ENCODE measurements at places on chromosomes 16 and 17.

- DNase-seq = no peak
Measured at GRCh38 chr16:88597856-88598491, 27.8 kb downstream of the ZC3H18 start.

GRCh38 chr17:29063992-29064391 is 21.1 kb downstream of the PIPOX start:
- no peak for DNase-seq

GRCh38 chr16:77868478-77868877 is 80.1 kb downstream of the VAT1L start:
- no peak for DNase-seq

DNA sequence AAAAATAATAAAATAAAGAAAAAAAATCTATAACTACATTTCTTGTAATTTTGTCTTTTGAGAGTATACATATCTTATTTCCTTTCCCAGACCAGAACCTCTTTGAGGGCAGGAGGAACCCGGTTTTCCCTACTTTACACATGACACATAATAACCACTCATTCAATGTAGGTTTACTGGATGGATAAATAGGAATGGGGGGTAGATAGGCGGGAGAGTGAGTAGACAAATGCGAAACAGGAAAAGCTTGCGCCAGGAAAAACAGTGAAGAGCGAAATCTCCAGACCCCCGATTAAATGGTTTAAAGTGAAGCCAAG is 515 bp upstream of the GOSR2 start:
- no peak for DNase-seq

DNA sequence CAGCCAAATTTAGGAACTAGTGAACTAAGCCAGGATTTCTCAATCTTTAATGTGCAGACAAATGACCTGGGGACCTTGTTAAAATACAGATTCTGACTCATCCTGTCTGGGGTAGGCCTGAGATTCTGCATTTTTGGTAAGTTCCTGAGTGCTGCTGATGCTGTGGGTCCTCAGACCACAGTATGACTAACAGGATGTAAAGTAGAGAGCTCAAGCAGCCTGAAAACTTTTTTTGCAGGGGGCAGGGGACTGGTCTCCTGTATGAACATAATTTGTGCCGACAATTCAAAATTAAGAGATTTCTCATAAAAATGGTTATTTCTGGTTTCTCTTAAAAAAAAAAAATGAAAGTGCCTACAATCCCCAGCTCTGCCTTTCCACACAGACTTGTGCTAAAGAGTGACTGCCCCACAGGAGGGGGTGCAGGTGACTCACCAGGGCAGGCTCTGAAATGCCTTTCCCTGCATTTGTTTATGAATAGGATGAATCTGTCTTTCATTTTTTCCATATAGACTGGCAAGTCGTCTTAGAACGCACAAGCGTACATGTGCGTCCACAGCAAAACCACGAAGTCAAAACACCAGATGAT is 271.5 kb downstream of the PHKB start:
- peak; percentile 65 for DNase-seq

DNA sequence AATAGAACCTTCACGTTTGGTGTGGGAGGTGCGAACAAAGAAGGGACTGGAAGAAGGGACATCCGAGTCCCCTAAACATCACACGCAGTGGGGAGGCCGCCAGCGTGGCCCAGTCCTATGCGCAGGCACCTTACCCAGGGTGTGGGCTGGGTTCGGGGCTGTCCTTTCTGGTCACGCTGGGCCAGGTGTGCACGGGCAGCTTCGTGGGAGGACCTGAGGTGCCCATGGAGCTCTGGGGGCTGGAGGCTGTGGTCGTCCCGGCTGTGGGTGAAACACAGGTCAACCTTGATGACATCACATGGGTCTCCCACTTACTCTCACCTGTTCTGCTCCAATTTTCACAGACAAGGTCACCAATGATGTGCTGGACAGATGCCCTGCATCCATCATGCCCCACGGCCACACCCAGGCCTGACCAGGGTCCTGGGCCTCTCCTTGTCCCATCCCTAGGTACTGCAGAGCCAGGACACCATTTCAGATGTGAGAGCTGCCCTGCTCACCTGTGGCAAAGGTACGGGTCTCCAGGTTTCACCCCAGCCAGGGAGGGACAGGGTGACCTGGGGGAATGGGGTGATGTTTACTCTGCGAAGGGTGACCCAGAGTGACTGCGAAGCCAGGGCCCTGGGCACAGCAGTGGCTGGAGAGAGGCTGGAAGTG is 3.1 kb downstream of the CD300C start:
- DNase-seq = no peak

DNA sequence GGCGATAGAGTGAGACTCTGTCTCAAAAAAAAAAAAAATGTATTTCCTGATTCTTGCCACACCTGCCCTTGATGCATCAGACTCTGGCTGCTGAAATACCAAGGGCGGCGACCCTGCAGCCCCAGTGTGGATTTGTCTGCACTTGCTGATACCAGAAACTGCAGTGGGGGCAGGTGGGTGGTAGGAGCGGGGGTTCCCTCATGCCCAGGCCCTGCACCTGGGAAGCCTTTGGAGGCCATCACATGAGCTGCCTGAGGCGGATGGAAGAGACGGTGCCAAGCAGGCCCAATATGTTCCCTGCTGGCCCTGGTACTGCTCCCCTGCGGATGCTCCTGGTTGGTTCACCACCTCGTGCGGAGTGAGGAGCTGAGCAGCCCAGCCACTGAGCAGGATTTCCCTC is 50.6 kb downstream of the MARF1 start:
- no peak for DNase-seq

DNA sequence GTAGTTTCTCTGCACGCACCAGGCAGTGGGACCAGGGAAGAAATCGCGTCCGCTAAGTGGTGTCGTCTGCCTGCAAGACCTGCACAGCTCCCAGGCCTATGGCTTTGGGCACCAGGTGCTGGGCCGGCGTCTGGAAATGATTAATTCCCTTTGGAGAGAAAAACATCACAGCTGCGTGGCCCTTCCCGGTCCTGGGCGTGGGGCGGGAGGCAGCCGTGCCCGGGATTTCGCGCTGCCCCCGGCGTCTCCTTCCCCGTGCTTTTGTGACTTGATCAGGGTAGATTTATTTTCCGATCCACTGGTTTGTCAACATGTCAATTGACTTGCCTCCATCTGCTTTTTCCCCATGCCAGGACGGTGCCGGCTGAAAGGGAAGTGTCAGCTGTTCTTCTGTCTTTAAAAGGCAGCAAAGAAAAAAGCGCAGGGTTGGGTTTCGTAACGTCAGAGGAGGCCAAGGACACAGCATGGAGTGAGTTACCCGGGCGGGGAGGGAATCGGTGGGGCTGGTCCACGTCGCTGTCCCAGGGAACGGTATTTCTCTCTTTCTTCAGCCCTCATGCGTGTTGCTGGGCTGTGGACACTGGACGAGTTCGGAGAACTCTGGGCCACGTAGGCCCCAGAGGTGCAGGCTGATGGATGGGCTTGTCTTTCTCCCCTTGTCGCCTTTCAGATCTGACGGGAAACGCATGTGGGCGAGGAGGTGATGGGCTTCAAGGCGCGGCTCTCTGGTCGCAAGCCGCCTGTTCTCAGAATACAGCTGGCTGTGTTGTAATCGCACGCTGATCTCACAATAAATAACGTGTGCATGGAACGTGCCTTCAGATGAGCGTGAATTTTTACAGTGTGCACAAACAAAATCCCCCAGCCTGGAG is 188.1 kb upstream of the ZNF469 start:
- DNase-seq = no peak

DNA sequence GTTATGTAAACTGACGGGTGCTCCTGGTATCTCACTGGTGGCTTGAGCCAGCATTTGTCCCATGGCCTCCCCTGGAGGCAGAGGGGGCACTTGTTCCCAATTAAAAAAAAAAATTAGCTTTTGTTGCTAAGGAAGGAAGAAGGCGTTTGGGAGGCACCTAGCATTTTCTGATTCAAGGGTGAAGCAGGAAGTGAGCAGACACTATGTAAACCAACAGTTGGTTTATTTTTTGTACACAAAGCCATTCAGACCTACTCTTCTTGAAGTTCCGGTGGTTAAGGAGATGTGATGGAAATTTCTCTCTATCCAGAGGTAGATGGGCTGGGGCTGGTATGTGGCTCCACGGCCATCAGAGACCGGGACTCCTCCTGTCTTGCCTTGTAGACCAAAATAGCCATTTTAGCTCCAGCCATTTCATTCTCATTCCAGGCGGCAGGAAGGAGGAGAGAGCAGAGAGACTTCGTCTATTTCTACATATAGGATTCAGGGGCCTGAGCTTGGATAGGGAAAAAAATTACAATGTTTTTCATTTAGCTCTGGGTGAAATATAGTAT is 103.0 kb downstream of the SNX29 start:
- DNase-seq = no peak

GRCh38 chr17:81712468-81713003 is 452 bp downstream of the SLC25A10 start:
- DNase-seq = no peak

DNA sequence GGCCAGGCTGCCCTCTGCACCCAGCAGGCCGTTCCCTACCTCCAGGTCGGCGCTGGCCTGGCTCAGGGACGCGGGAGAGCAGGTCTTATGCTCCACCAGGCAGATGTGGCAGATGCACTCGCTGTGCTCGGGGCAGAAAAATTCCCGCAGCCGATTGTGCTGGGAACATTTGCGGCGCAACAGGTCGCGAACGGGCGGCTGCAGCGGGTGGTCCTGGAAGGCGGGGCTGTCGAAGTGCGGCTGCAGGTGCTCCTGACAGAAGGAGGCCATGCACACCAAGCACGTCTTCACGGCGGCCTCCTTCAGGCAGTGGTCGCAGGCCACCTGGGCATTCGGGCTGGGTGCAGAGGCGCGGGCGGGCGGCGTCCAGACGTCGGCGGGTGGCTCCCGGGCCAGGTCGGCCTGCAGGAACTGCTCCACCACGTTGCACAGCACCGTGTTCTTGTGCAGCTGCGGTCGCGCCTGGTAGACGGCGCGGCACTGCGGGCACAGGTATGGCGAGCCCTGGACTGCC is 439 bp downstream of the TRIM25 start:
- DNase-seq = no peak

- no peak for DNase-seq
Measured at GRCh38 chr17:8941520-8941919, 24.0 kb downstream of the PIK3R5 start.
